ENCODE measurements at places on chromosomes 11 and 22.

GRCh38 chr11:23611726-23612125 lies 751.5 kb upstream of the CCDC179 start:
- DNase-seq, result no peak

DNA sequence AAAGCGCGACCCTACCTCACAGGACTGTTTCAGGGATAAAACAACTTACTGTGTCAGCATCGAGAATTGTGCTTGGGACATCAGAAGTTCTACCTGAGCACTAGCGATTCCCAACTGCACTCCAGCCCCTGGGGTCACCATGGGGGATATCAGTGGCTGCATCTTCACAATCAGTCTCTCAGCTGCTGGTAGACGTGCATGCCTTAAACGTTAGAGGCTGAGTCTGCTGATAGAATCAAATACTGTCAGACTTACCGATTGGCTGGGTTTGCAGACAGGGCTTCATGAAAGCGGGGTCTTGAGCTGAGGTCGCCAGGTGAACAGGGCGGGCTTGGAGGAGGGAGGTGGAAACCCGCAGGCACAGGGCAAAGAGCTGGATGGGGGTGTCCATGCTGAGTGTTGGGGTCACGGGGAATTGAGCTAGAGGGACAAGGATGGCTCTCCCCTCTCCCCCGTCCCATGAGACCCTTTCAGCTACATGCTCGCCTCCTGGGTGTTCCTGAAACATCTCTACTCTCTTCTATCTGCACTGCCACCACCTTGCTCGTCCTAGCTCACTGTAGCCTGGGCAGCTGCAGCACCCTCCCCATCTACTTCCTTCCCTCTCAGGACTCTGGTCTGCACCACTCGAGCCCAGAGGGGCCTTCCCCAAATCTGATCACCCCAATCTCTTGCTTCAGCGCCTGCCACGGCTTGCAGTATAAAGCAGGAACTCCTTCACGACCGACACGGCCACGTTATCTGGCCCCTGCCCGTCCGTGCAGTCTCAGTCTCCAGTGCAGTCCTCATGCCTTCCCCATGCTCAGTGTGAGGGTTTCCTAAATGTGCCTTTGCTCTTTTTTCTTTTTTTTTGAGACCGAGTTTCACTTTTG lies 43.5 kb downstream of the ST14 start:
- DNase-seq, result no peak

DNA sequence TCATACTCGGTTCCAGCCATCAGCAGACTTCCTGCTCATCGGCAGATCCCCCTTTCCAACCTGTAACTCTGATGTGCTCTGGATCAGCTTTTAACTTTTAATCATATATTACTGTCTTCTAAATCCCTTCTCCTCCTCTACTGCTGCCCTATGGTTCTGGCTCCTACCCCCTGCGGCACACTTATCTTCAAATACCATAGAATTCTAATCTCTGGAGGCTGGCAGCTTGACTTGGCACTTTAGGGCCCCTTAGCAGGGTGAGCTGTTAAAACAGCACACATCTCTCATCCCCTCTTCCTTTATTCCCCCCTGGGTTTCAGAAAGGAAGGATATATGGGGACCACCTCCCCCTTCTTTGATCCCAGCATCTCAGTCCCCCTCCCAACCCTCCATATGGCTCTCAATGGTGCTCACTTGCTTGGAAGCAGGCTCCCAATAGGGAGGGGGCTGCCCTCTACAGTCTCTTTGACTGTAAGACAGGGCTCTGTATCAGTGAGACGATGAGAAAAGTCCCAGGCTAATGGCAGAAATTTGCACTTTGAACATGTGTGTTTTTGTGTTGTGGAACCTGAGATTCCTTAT lies 4.4 kb upstream of the CNTF start:
- no peak for DNase-seq

DNA sequence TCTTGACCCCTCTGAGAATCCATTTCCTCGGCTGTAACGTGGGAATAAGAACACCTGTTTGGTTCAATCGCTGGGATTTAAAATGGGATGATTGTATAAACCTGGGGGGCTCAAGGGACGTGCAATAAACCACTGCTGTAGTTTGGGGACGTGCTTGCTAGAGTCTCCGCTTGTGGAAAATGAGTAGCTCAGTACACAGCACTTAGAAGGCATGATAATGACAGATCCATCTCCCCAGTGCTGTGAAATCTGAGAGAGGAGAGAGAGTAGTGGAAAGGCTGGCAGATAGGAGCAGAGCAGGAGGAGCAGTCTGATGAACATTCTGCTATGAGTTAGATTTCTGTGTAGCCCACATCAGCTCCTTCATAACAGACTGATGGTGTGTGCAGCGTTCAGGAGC lies 256.5 kb downstream of the MN1 start:
- no peak for DNase-seq

DNA sequence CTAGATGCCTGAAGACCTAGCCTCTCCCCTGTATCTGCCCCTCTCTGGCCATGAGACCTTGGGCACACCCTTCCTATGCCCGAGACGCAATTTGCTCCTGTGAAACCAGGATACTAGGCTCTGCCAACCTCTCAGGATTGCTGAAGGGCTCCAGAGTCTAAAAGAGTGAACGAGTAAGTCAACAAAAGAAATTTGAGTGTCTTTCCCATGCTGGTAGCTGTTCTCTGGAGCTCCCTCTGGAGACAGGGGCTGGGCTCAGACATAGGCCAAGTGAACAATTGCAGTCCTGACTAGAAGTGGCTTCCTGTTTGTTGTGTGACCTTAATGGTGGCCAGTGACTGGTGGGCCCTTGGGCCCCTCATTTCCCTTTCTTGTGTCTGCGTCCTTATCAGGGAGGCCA lies 189.0 kb upstream of the NARS2 start:
- DNase-seq, result no peak

DNA sequence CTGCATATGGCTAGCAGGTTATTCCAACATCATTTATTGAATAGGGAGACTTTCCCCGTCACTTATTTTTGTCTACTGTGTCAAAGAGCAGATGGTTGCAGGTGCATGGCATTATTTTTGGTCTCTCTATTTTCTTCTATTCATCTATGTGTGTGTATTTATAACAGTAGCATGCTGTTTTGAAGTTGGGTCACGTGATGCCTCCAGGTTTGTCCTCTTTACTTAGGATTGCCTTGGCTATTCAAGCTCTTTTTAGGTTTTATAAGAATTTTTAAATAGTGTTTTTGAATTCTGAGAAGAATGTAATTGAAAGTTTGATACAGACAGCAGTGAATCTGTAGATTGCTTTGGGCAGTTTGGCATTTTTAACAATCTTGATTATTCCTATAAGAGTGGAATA lies 770.6 kb downstream of the CNTN5 start:
- DNase-seq, result no peak

DNA sequence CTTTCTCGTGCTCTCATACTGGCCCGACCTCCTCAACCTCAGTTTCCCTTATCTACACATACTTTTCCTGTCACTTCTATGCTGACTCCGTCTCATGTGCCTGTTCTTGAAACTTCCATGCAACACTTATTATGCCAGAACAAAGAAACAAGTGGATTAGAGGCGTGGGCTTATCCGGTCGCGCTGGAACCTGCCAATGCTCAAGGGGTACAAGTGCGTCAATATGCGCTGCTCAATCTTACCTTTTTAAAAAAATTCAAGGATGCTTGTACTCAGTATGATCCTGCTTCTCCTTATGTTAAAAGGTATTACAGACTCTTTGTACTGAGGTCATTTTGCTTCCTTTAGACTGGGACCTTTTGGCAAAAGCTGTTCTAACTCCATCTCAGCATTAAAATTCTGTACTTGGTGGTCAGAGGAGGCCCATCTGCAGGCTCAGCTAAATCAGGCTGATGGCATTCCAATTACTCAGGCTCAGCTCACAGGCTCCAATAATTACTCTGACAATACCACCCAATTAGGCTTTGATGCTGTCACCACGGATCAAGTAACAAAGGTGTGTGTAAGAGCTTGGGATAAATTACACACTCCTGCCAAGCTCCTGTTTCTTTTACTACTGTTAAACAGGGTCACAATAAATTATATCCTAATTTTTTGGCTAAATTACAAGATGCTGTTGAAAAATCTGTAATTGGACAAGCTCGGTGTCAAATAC lies 26.3 kb upstream of the ALDH3B2 start:
- no peak for DNase-seq

- no peak for DNase-seq
These were observed 638.6 kb upstream of the ANO5 start for GRCh38 chr11:21554284-21554683.

- DNase-seq, result no peak
These were observed 73.2 kb upstream of the NUP50 start for GRCh38 chr22:45090497-45090910.

- no peak for DNase-seq
These were observed 81.6 kb downstream of the YAP1 start for GRCh38 chr11:102191832-102192231.

- no peak for DNase-seq
These were observed 7.2 kb downstream of the BLID start for GRCh38 chr11:122108828-122109227.

DNA sequence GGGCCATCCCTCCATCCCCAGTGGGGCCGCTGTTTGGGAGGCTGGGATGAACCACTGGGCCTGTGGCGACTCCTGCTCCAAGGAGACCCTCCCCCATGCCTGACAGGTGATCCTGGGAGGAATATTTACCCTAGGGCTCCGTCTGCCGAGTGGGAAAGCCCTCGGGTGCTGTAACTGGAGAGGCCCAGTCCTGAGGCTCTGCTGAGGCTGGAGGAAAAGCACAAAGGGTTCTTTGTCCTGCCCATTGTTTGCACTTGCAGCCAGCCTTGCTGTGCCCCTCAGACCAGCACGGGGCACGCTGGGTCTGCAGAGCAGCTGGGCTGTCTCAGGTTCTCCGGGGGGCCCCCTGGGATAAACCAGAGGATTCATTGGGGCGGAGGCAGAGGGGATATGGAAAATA lies 321.1 kb downstream of the MN1 start:
- no peak for DNase-seq

GRCh38 chr11:57419146-57419545 lies 7.8 kb downstream of the SLC43A3 start:
- no peak for DNase-seq

GRCh38 chr22:22465782-22466181 lies 42.8 kb downstream of the ZNF280B start:
- DNase-seq, result no peak

- no peak for DNase-seq
These were observed 3.1 kb upstream of the EHD1 start for GRCh38 chr11:64881476-64881875.

DNA sequence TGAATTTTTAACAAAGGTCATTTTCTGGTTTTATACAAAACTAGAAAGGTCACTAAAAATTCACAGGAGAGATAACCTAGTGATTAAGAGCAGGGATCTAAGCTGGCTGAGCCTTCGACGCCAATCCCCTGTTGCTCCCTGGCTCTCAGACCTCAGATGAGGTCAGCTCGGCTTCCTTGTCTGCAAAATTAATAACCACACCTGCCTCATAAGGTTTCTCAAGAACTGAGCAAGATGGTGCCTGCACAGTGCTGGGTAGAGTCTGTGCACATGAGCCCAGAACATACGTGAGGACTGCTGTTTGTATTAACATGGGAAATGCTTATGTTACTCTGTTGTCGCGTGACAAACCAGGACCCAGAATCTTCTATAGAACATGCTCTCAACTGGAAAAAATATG lies 24.4 kb upstream of the CD5 start:
- DNase-seq, result no peak

All from D721Med (cell line).